ENCODE measurements at places on chromosomes 3 and 15.
A peak's percentile ranks its signal among the peaks of the same experiment; 100 is the strongest.

- peak; percentile 12 for DNase-seq
These were observed at the start of gene CA12 for GRCh38 chr15:63381301-63382204. Gene CA12 (minus strand): TSS chr15:63381846. CDS start chr15:63381720, 126 bp downstream.

GRCh38 chr15:23055316-23055715 is 15.9 kb upstream of the TUBGCP5 start:
- no peak for DNase-seq

GRCh38 chr3:189712906-189713483 is 81.8 kb downstream of the TP63 start:
- no peak for DNase-seq

DNA sequence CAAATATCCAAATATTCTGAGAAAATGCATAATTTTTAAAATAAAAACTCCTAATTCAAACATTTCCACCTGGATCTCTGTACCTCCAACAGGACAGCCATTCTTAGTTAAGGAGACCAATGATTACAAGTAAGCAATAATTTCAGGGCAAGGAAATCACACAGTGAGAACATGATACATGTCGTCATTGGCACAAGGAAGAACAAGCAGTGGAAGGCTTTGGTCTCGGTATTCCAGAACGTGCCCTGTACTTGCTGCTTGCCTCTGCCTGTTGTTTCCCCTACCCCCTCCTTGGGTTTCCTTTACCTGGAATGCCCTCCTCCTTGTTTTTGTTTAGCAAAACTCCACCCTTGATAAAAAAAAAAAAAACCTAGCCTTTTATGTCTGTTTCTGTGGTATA is 72.8 kb downstream of the PPM1L start:
- DNase-seq = no peak
